Inflammatory macrophage (primary cell): ENCODE measurements at places on chromosomes 5 and 9.

GRCh38 chr9:37899041-37899440 is 4.9 kb downstream of the SLC25A51 start:
- DNase-seq, result no peak

DNA sequence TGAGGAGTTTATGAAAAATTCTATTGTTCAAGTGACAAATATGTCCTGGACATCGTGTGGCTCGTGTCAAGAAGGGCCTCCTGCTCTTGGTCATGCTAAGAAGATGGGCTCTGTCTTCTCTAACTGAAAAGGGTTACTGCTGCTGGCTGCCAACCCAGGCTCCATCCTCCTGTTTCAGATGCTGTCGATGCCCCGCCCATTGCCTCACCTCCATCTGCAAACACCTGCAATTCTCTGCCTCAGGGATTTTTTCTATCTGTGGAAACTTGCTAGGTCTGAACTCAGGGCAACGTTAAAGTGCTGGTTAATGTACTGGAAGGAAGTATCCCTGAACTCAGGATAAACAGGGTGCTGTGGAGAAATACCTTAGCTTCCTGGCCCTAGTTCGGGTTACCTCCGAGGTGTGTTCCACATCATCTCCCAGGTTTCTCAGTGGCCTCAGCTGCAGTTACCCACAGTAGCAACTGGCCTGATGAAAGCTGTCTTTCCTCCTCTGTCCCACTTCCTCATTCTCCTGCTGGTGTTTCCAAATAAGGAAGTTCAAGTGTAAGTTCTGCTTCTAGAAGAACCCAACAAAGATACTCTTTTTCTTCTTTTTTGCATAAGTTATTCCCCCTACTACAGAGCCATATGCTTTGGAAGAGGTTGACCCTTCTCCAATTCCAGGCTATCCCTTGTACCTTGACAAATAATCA is 151.7 kb upstream of the SMIM23 start:
- peak; percentile 78 for DNase-seq

- no peak for DNase-seq
Measured at GRCh38 chr5:118156181-118156580, 832.2 kb downstream of the DTWD2 start.

GRCh38 chr5:151661968-151662732 is 24.6 kb downstream of the SPARC start:
- no peak for DNase-seq
